PC-9 (cell line): ENCODE measurements at places on chromosomes 2 and 18.

GRCh38 chr2:66236067-66236685 is 198.7 kb upstream of the MEIS1 start:
- H3K36me3 ChIP-seq, result no peaks in the 10 kb centered on the region
- H3K27ac ChIP-seq, result no peak overlapping the region
- no peak overlapping the region for H3K4me3 ChIP-seq
- no peaks in the 10 kb centered on the region for H3K27me3 ChIP-seq

GRCh38 chr2:119292226-119292625 is 68.6 kb downstream of the STEAP3 start:
- H3K36me3 ChIP-seq, result no peaks in the 10 kb centered on the region
- no peaks in the 10 kb centered on the region for H3K27me3 ChIP-seq
- H3K4me3 ChIP-seq, result no peak overlapping the region
- DNase-seq, result no peak

DNA sequence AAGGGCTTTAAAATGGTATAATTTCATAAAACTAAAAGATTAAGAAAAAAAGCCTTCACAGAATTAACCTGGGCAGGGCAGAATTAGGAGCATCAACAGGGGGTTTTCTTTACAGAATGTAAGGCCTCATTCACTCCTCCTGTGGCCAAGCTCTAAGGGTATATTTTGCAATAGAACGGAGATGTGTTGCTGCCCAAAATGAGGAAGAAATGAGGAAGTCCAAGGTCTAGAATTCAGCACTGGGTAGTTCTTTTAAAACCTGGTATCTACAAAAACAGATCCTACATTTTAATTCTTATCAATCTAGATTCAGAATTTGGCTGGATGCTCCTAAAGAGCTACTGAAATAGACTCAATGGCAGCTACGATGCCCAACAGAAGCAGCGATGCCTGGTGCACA is 101.8 kb downstream of the AKAIN1 start:
- no peaks in the 10 kb centered on the region for H3K27me3 ChIP-seq
- no peak overlapping the region for H3K4me3 ChIP-seq
- H3K36me3 ChIP-seq, result no peaks in the 10 kb centered on the region

GRCh38 chr2:71794611-71795010 is 341.2 kb downstream of the DYSF start:
- no peak overlapping the region for H3K4me3 ChIP-seq
- no peak for DNase-seq
- H3K36me3 ChIP-seq, result no peaks in the 10 kb centered on the region
- H3K27me3 ChIP-seq, result no peaks in the 10 kb centered on the region
- H3K4me1 ChIP-seq, result peaks cover 41% of the 10 kb centered on the region

DNA sequence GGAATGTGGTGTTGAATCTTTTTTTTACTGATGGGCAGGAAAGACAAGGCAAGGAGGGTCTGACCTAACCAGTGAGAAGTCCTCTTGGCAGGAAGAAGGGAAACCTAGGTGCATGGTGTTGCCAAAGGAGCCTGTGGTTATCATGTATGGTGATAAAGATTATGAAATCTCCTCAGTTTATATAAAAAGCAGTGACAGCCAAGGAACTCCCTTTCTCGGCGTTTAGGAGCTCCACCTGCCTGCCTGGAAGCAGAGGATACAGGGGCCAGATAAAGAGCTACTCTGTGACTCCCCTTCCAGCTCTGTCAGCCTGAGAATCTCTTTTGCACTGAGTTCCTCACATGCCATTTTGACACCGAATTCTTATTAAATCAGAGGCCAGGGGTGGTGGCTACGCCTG is 26.1 kb downstream of the COLEC12 start:
- no peak overlapping the region for H3K4me3 ChIP-seq
- DNase-seq, result no peak
- H3K27me3 ChIP-seq, result peaks cover 54% of the 10 kb centered on the region
- no peak overlapping the region for H3K27ac ChIP-seq
- H3K4me1 ChIP-seq, result no peaks in the 10 kb centered on the region

DNA sequence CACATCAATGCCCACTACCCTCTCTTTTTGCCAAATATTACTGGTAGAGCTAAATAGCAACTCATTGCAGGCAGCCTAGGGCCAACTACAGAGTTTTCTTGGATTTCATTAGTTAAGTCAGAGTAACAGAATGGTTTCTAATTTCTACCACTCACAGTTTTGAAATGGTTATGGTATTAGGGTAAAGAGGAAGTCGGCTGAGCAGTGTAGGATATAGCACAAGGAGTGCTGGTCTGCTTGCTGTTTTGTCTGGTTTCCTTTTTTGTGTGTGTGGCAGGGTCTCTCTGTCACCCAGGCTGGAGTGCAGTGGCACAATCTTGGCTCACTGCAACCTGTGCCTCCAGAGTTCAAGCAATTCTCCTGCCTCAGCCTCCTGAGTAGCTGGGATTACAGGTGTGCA is 289.2 kb upstream of the CCDC68 start:
- H3K4me1 ChIP-seq, result no peaks in the 10 kb centered on the region
- H3K27me3 ChIP-seq, result no peaks in the 10 kb centered on the region
- no peak for DNase-seq

GRCh38 chr2:30257266-30258214 is 26.2 kb downstream of the LBH start:
- H3K4me1 ChIP-seq, result peaks cover 12% of the 10 kb centered on the region
- no peak overlapping the region for H3K27ac ChIP-seq
- H3K36me3 ChIP-seq, result no peaks in the 10 kb centered on the region
- DNase-seq, result no peak
- H3K4me3 ChIP-seq, result no peak overlapping the region

DNA sequence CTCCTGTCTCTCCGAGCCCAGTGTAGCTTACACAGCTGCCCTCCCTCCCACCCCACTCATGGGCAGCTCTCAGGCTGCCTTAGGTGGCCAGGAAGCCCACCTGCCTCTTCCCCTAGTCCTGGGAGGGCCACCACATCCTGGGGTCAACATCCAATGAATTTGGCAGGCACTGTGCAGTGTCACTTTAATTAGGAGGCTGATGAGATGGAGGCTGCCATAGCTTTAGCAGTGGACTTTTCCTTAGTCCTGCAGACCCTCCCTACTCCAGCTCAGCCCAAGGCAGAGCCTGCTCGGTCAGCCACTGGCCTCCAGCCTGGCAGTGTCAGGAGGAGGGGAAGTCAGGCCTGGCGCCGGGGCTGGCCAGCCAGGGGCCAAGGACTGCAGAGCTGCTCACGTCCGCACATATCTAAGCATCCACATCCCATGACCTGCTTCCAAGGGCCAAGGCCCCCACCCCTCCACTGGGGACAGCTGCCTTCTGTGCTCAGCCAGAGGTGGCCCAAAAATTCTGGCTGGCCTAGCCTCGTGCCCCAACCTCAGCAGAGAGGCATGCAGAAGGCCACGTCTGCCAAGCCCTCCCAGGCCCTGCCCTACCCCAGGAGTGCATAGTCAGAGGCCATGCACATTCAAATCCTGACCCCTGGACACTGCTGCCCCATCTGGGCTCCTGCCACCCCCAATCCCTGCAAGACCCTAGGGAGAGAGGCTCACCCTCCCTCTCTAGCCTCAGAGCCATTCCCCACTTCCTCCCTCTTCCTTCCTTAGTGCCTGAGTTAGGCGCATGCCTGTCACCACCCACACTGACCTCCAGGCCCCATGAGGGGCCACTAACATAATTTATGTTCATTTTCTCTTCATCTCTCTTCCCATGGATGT is 33.1 kb downstream of the ADRA2B start:
- no peak overlapping the region for H3K4me3 ChIP-seq
- H3K36me3 ChIP-seq, result no peaks in the 10 kb centered on the region
- no peak overlapping the region for H3K27ac ChIP-seq
- H3K4me1 ChIP-seq, result no peaks in the 10 kb centered on the region
- DNase-seq, result no peak

DNA sequence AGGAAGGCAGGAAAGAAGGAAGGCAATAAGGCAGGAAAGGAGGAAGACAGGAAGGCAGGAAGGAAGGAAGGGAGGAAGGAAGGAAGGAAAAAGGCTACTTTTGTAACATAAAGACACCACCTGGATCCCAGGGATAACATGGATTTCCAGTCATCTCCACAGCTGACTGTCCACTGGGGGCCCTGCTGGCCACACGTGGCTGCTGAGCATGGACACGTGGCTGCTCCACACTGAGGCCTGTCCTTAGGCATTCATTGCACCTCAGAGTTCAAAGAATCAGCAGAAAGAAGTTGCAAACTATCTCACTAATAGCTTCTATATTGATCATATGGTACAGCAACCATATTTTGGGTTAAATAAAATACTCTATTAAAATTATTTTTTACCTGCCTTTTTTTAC is 130.2 kb upstream of the SALL3 start:
- H3K27me3 ChIP-seq, result no peaks in the 10 kb centered on the region
- DNase-seq, result no peak
- no peak overlapping the region for H3K4me3 ChIP-seq
- H3K27ac ChIP-seq, result no peak overlapping the region
- H3K36me3 ChIP-seq, result no peaks in the 10 kb centered on the region

DNA sequence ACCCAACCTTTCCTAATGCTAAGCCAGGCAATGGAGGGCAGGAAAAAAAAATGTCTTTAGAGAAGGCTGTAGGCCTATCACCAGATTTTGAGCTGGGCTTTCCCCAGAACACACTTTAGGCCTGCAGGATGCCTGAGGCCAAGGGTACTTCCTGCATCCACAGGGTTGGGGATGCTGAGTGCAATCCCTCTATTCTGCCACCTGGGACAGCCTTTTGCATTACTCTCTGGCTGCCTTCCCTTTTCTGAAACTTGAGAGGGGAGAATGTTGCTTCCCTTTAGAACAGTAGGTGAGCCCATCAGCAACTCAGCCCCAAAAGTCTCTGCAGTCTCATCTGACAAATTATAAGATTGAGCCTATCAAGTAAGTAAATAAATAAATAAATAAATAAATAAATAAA is 195.2 kb downstream of the SLC8A1 start:
- H3K27me3 ChIP-seq, result no peaks in the 10 kb centered on the region
- H3K4me3 ChIP-seq, result no peak overlapping the region
- no peak overlapping the region for H3K27ac ChIP-seq
- no peak for DNase-seq
